Caki2 (cell line): ENCODE measurements at places on chromosomes 7 and 10. TPM values are rescaled to one million over a fixed set of nuclear protein-coding genes. Genes with fewer than 3 reads are reported as not detected.

ZFAND4 gene
- 5.2 and 5.8 TPM in 2 replicates for total RNA-seq

TET1 gene
- total RNA-seq, result 0.14 and 0.37 TPM in 2 replicates

UPK3B gene
- 0.64 and 2.5 TPM in 2 replicates for total RNA-seq

OR2A5 gene
- total RNA-seq, result not detected in 2 replicates

TMEM213 gene
- total RNA-seq, result not detected in 2 replicates

EIF5AL1 gene
- total RNA-seq, result 0.09 and 0.24 TPM in 2 replicates

CALCR gene
- 0.14 and 0.57 TPM in 2 replicates for total RNA-seq

RET gene
- total RNA-seq, result 0.37 TPM in 1 of 2 replicates, not detected in the other

GPR15LG gene
- not detected in 2 replicates for total RNA-seq

MKX gene
- total RNA-seq, result not detected in 2 replicates

SCIN gene
- 12.6 and 18.8 TPM in 2 replicates for total RNA-seq

CDHR1 gene
- total RNA-seq, result 0.64 TPM in 1 of 2 replicates, not detected in the other

SPAM1 gene
- total RNA-seq, result not detected in 2 replicates

- no peak for DNase-seq
Observed at GRCh38 chr10:110324805-110325280, 20.1 kb upstream of the SMNDC1 start.

DNA sequence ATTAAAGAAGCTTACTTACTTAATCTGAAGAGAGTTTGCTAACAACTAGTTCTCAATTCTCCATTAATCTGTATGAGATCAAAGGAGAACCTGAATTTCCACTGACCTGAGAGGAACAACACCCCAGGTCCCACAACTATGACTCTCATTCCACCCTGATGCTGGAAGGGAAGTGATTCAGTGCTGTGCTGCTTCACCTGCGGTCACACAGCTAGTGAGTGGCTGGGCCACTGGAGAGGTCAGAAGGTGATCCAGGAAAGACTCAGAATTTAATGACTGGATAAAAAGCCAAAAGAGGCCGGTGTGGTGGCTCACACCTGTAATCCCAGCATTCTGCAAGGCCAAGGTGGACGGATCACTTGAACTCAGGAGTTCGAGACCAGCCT lies 23.6 kb downstream of the SORBS1 start:
- DNase-seq, result no peak

DNA sequence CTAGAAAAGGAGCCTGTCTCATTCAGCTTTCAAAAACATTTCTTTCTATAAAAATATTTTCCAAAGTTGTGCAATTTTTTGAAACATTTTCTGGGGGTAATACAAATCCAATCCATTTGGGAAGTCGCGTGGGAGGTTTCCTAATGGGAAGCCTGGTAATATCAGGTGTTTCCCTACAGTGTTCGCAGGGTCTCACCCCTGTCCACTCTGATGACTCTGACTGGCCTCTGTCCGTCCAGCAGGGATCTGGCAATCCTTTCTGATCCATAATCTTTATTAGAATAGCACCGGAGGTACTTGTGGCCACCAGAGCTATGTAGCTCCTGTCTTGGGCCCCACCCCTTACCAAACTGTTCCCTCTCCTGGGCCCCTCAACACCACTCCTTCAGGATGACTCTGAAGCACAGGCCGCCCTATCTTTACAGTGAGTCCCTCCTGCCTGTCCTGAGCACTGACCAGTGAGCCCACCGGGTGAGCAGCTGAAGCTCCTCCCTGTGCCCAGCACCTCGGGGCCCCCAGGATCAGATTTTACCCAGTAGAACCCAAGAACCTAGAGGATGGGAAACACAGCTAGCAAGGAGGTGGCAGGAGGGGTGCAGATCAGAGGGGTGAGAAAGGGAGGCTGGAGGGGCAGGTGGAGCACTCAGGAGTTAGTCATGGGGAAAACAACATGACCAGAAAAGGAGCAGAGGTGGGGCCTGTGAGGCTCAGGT lies 84.8 kb downstream of the PTPRE start:
- DNase-seq, result no peak

- DNase-seq, result no peak
Observed at GRCh38 chr7:114962441-114962840, 40.5 kb downstream of the MDFIC start.

DNA sequence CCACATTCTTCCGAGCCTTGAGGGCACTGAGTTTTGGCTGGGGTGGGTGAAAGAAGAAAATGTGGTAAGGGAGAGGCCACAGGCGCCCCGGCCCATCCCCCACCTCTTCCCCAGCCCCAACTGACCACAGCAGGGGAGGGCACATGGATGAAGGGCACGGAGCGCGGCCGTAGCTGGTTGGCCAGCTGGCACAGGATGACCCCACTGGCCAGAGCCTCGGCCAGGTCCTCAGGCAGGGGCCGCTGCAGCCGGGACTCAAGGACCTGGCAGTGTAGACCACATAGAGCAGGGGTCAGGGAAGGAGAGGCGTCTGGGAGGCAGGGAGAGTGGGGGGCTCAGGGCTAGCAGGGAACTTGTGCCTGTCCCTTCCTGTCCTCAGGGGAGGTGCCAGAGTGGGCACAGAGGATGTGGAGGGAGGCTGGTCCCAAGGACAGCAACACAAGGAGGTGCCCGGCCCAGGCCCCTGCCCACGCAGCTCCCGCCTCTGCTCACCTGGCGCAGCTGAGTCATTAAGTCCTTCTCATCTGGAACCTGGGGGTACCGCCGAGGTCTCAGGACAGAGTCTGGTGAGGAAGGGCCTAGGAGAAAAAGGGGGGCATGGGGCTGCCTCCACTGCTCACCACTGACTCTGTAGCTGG lies 2.2 kb upstream of the SAP25 start:
- no peak for DNase-seq

- no peak for DNase-seq
Observed at GRCh38 chr7:13132314-13132713, 444.9 kb downstream of the ARL4A start.

- no peak for DNase-seq
Observed at GRCh38 chr7:81676813-81677212, 93.0 kb downstream of the HGF start.

GRCh38 chr10:89894051-89894450 lies 192.7 kb downstream of the KIF20B start:
- DNase-seq, result no peak

DNA sequence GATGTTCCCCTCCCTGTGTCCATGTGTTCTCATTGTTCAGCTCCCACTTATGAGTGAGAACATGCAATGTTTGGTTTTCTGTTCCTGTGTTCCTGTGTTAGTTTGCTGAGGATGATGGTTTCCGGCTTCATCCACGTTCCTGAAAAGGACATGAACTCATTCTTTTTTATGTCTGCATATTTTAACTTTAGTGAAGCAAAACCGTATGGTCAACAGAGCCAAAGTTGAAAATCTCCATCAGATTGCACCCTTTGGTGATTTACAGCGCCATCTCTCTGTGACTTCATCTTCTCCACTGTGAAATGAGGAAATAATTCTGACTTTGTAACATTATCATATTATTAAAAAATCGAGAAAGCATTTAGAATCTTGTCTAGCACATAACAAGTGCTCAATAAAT lies 132.3 kb upstream of the PLXDC2 start:
- no peak for DNase-seq

GRCh38 chr7:2510909-2511768 lies 8.4 kb upstream of the LFNG start:
- DNase-seq, result no peak

DNA sequence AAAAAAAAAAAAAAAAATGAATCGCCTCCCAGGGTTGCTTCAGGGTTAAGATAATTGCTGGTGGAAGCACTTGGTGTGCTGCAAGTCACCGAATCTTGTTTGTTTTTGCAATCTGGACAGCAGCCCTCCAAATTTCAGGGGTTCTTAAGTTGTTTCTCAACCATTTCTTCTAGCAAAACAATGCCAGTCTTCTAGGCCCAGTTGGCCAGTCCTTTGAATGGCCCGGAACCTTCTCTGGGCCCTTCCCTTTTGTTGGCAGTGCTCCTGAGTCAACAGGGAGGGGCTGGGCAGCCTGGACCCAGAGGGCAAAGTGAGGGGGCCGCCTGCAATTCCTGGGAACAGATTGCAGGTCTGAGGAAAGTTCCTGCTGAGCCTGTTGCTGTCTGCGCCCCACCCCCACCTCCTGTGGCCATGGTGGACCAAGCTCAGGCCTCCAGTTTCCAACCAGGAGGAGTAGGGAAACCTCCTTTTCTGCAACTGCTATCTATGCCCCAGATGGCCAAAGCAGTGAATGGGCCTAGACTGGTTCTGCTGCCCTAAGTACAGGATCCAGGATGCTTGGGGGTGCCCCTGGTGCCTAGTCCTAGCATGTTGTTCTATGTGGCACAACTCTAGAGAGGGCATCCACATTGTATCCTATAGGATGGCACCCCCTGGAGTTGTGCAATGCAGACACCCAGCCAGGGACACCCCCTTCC lies 31.4 kb upstream of the PDCD4 start:
- DNase-seq, result no peak

GRCh38 chr7:66453340-66453739 lies 175.3 kb upstream of the KCTD7 start:
- DNase-seq, result no peak

GRCh38 chr7:158738841-158739240 lies 34.2 kb upstream of the NCAPG2 start:
- DNase-seq, result no peak

DNA sequence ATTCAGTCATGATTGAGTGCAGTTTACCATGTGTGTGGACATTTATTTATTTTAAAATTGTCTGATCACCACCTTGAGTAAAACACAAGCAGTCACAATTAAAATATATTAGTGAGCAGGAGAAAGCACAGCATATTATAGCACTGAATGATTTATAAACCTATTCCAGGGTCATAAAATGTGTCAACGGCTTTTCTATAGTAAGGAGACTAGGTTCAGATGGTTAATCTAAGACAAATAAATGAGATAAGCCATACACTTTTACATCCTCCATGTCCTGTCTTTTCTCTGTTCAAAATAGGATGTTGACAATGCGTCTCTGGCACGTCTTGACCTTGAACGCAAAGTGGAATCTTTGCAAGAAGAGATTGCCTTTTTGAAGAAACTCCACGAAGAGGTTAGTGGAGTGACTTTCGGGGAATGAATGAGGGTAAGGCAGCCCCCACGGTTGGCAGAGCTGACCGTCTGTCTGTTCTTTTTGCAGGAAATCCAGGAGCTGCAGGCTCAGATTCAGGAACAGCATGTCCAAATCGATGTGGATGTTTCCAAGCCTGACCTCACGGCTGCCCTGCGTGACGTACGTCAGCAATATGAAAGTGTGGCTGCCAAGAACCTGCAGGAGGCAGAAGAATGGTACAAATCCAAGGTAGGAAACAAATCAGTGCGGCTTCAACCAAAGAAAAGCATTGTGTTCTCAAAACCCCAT lies 5.4 kb downstream of the VIM start:
- no peak for DNase-seq

- no peak for DNase-seq
Observed at GRCh38 chr7:11831156-11831735, 752 bp downstream of the THSD7A start.

GRCh38 chr10:96646301-96646700 lies 59.5 kb upstream of the TM9SF3 start:
- DNase-seq, result no peak

- DNase-seq, result no peak
Observed at GRCh38 chr10:118957443-118957825, 72.1 kb upstream of the NANOS1 start.

DNA sequence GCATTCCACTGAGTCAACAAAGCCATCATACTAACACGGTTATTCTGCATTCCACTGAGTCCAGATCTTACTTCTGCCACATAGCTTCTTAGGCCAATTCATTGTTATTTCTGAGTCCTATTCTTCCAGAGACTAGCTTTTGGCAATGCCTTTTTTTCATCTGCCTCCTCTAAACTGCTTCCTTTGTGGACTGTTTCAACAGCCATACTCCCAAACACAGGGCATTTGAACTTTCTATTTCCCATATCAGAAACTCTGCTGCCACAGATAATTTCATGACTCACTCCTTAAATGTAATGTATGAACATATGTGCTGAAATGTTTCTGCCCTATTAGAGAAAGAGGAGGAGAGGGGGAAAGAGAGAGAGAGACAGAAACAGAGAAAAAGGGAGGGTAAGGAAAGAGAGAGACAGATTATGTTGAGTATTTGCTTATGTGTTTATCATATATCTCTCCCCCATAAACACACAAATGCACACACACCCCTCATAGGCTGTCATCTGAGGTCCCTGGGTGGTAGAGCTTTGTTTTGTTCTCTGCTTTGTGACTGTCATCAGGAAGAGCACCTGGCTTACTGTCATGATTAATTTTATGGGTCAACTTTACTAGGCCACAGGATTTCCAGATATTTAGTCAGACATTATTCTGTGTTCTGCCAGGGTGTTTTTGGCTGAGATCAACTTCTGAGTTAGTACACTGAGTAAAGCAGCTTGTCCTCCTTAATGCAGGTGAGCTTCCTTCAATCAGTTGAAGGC lies 308.0 kb upstream of the KCND2 start:
- no peak for DNase-seq

GRCh38 chr10:114922003-114922402 lies 16.0 kb upstream of the TRUB1 start:
- DNase-seq, result no peak

- DNase-seq, result no peak
Observed at GRCh38 chr7:118747473-118747872, 523.0 kb downstream of the ANKRD7 start.

DNA sequence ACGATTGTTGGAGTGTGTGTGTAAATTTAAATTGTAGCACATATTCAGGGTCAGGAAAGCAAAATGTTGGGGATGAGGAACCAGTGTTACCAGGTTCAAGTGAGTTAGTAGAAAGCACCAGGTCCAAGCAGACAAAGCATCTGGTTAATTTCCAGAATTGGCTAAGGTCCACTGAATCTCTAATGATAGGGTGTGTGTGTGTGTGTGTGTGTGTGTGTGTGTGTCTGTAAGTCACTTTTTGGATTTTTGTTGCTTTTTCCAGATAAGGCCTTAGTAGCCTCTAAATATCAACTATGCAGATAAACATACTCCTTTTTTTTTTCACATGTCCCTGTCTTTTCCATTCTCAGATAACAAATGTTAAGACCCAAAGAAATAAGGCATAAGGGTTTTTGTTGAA lies 36.6 kb upstream of the FMC1 start:
- no peak for DNase-seq

GRCh38 chr10:22856444-22857074 lies 71.3 kb upstream of the ARMC3 start:
- DNase-seq, result no peak

DNA sequence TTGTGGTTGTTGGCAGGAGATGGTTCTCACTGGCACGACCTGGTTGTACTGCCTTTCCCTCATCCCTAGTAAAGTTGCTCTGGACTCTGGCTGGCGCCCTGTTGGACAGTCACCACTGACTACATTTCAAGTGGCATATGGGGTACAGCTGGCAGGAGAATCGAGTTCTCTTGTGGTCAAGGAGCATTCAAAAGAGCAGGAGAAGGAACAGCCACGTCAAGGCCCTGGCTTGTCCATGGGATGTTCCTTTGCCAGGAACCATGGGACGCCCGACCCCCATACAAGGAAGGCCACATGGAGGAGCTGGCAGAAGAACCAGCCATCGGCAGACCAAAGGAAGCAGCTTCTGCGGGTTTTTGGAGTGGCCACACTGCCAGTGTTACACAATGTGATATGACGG lies 87.0 kb upstream of the SLC25A13 start:
- no peak for DNase-seq

GRCh38 chr10:69801434-69802315 lies at the start of gene COL13A1:
TSS of gene COL13A1 (plus strand) at chr10:69801906. CDS start at chr10:69802424, 518 bp downstream.
- peak; percentile 42 for DNase-seq

GRCh38 chr7:42959549-42959948 lies 27.4 kb downstream of the MRPL32 start:
- DNase-seq, result no peak

GRCh38 chr10:74543276-74543675 lies 283.1 kb upstream of the KAT6B start:
- DNase-seq, result no peak
